K562 (cell line): ENCODE measurements at places on chromosomes 6 and 20. TPM values are rescaled to one million over a fixed set of nuclear protein-coding genes. Genes with fewer than 3 reads are reported as not detected.

DNA sequence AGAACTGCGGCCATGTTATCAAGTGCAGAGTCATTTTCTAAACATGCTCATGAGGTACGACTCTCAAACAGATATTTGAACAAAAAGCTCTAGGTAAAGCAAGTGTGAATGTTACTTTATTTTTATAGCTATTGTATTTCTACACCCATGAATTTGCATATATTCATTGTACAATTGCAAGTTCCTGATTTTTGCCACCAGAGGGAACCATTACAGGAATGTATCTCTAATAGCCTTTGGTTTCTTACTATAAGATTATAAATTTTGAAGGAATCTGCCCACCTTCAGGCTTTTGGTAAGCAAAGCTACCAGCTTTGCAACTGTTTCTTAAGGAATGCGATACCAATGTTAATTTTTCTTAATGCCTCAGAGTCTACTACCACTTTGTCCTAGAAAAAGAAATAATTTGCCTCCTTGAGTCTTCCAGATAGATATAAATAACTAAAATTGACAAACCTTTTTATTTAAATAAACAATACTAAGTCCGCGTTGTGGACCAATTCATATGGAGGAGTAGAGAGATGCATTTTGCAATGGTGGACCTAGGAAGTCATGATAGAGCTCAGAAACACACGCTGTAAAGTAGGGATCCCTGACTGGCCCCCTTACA lies 125.4 kb upstream of the SAMD5 start:
- DNase-seq = peak; percentile 38

GRCh38 chr6:46329568-46329967 lies 158.8 kb upstream of the ENPP5 start:
- DNase-seq = no peak

DNA sequence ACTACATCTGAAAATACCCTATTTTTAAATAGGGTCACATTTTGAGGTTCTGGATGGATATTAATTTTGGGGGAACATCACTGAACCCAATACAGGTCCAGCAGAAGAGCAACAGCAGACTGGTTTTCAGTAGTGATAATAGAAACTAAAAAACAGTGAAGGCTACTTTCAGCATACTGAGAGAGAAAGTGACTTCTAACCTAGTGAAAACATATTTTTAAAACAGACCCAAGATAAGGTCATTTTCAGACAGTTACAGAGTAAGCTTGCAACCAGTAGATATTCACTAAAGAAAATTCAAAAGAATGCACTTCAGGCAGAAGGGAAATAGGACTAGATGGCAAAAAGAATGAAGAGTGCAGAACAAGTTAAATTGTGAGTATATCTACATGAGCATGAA lies 42.0 kb upstream of the TMEM244 start:
- DNase-seq = no peak

- DNase-seq = no peak
These were observed 54.7 kb upstream of the LYRM2 start for GRCh38 chr6:89693207-89693606.

- DNase-seq = no peak
These were observed 4.9 kb upstream of the PDYN start for GRCh38 chr20:1998715-1999114.

DNA sequence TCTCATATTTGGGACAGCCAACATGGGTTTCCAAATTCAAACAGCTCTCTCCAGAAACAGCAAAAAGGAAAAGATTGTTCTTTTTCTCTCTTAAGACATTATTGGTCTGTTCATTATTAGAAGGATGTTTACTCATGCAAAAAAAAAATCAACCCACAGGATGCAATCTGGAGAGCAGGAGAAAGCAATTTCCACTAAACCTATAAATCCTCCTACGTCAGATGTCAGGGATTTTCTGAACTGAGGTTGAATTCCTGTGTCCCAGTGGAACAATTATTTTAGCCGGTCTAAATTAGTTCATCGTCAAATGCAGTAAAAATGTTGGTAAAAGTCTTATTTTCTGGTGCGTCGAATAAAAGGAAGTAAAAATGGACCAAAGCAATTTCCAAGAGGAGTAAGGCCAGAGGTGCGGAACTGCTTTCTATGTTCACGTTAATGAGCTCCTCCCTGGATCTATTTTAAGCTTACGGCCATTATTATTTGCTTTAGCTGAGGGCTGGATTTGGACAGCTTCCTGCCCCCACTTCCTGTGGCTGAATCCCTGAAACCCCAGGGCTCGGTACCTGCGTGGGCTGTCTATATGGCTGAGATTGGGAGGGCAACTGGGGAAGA lies at the start of gene GABRR1:
Gene GABRR1, minus strand, starts transcription at position 60 of the 612 bp plus-strand sequence. Its CDS starts 36 bp downstream, at position 24.
- DNase-seq = no peak

- no peak for DNase-seq
These were observed 227.9 kb downstream of the TBXT start for GRCh38 chr6:165939601-165940290.

DNA sequence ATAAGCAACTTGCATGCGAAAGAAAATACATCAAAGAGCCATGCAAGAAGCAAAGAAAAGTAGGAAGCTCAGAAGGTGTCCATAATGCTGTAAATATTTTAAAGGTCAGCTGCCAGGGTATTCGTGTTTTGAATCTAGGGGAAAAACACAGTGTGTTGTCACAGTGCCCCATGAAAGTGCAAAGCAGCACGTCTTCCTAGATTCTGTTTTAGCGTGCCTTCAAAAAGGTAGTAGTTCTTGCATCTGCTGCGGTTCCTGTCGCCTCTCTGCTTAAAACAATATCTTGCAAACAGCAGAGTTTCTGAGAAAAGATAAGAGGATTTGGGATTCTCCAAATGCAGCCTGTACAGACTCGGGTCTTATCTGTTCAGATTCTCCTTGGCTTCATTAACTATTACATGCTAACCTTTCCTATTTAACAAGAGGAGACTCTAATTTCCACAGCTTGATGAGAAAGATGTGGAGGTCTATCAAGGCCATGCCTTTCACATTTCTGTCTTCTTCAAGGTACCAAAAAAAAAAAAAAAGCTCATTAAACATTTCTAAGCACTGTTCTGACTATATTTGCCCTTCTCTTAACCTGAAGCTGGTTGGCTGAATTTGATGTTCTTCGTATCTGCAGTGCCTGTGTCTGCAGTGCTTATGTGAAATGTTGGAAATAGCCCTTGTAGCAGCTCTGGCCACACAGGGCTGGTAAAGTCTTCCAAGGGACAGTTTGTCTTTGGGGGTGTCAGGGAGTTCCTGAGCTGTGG lies 297.5 kb downstream of the ADGB start:
- peak; percentile 75 for DNase-seq

DNA sequence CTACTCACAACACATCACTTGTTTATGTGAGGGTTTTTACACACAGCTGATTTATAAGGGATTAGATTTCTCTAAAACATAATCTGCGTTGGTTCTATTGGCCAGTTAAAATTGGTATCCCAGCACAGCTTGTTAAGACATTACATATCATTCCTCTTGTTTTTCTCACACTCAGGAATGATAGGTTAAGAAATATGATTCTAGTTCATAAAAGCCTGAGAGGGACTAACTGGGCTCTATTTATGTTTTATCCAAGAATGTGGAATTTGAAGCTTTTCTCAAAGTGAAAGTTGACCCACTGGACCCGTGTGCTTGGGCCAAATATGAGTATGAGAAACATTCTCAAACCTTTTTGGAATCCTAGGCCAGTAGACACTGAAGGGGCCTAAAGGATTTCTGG lies 117.3 kb downstream of the TMEM170B start:
- no peak for DNase-seq

GRCh38 chr6:160430203-160430602 lies 82.0 kb downstream of the SLC22A3 start:
- no peak for DNase-seq

DNA sequence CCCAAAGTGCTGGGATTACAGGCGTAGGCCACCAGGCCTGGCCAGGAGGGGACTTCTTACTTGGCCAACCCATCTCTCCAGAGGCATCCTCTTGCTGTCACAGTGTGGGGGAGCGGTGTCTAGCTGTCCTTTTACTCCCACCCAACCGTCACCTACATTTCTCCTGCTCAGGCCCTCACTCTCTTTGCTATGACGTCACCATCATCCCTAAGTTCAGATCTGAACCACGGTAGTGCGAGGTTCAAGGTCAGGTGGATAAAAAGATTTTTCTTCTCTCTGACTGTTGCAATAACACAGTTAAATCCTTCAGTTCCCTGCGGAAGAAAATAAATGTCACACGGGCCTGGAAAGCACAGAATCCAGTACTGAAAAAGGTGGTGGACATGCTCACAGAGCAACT lies 7.3 kb upstream of the RAET1L start:
- no peak for DNase-seq

- DNase-seq = no peak
These were observed 50.1 kb upstream of the INSM1 start for GRCh38 chr20:20317621-20318364.

- DNase-seq = no peak
These were observed 10.2 kb downstream of the TRIM10 start for GRCh38 chr6:30150671-30151395.

GRCh38 chr6:143545976-143546547 lies 34.5 kb upstream of the FUCA2 start:
- peak; percentile 20 for DNase-seq

DNA sequence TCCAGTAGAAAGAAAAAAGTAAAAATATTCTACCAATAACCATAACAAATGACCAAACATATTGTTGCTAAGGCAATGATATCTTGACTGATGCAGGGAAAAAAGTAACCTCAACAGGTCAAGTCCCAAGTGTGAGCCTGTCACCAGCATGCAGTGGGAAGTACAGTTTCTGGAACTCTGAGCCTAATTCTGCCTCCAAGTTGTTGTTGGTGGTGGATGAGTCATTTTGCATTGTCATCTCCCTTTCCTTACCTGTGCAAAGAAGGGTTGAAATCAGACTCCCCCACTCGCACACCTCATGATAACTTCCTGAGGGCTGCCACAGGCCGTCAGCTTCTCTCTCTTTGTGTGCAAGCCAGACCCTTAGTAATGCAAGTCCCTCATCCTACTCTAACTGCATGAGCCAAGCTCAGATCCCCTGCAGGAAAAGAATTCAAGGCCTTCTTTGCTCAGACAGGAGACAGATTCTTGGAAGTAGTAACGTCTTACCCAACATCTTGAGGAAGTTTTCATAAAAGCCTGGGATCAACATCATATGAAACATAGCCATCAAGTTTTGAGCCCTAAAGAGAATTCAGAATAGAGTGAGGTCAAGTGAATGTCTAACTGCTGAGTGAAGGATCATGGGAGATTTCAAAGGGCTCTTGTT lies 207.6 kb upstream of the FOXA2 start:
- DNase-seq = no peak

DNA sequence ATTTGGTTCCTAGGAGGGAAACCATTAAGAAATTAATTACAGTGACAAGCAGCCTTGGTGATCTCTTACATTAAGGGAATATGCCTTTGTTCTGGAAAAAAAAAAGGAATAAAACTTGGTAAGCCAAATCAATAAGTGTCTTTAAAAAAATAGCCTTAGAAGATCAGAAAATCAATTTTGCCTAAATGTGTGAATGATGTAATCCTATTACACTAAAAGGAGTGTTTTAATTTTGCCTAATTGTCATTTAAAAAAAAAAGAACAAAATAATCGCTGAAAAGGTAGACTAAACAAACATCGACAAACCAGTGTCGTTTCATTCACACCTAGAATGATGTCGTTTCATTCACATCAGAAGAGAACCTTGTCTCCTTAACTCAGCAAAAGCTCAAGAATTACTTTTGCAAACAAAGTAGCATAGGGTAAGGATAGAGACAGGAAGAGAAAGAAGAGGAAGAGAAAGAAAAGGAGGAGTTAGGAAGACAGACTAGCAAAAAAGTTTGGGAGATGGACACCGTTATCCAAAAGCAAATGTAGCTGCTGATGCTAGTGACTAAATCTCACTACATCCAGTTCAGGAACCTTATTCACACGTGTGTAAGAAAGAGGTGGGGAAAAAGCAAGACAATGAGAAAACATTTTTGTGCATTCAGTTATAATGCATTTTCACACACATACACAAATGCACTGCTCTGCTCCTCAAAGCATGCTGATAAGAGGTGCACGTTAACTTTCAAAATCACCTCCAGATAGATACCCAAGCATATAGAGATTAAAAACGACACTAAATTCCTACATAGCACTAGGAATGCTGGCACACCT lies 60.6 kb downstream of the HIVEP2 start:
- no peak for DNase-seq

DNA sequence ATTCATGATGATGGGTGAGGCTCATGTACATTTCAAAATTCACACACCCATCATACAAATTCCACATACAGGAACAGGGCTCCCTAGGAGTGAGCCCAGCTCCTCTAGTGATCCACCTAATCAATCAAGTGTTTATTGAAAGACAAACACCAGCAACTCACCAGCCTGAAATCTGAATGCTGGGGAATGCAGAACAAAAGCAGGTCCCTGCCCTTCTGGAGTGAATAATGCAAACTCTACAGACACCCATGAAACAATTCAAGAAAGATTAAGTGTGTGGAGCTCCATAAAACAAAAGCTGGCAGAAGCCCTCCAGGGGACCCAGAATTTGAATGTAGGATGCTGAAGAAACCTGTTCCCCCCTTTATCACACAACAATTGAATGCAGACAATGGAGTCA lies 396.7 kb upstream of the JARID2 start:
- DNase-seq = no peak

GRCh38 chr6:47114460-47114859 lies 72.3 kb upstream of the ADGRF1 start:
- no peak for DNase-seq

DNA sequence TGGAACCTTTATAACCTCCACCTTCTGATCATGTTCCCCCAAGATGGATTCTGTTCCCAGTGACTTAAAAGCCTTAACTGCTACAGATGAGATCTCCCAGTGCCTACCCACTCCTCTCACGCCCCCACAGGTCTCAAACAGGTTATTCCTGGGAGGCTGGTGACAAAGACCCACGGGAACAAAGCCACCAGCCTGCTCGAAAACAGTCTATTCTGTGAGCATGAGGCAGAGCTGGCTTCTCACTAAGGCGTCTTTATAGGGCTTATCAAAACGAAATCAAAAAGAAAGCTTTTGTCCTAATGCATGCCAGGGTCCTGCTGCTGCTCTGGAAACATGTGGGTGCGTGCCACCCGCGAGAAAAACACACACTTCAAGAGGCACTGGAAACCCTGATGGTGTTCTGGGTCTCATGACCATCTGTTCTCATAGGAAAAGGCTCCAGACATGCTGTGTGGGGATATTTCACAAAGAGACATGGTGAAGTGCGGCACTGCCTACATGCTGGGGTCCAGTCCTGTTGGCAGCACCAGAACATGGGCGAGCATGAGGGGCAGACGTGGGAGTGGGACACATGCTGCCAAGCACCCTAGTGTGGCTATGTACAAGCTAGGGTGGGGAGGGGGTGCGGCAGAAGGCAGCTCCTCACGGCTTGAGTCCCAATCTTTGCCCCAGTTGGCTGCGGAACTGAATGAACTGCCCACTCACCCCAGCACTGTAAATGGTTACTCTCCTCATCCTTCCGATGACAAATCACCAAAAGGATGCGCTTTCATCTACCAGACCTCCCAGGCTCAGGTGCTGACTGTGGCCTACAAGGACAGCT lies 2.1 kb downstream of the FKBP1A start:
- DNase-seq = no peak

- DNase-seq = no peak
These were observed 169.2 kb downstream of the DTNBP1 start for GRCh38 chr6:15493437-15494168.

GRCh38 chr6:30813631-30814145 lies 69.3 kb upstream of the IER3 start:
- peak; percentile 63 for DNase-seq

Gene MKKS
- 11.2 and 13.2 TPM in 2 replicates for total RNA-seq

Gene LST1
- 1.7 and 1.9 TPM in 2 replicates for total RNA-seq

Gene MATN4
- total RNA-seq = 0.13 TPM in 1 of 2 replicates, not detected in the other

Gene CLPSL2
- total RNA-seq = not detected in 2 replicates

Gene DDAH2
- 31.4 and 36.3 TPM in 2 replicates for total RNA-seq

Gene FAM217A
- total RNA-seq = not detected in 2 replicates

Gene SIRPB2
- total RNA-seq = not detected in 2 replicates

Gene MEI4
- total RNA-seq = not detected in 2 replicates

Gene ANKEF1
- 2.0 TPM in 2 replicates for total RNA-seq

Gene NKX2-2
- not detected in 2 replicates for total RNA-seq
